Endothelial cell (in vitro differentiated cells): ENCODE measurements at places on chromosomes 5 and 9.

GRCh38 chr5:168479166-168479565 lies 7.1 kb upstream of the RARS1 start:
- no peak for DNase-seq

GRCh38 chr5:19880859-19881436 lies 107.1 kb downstream of the CDH18 start:
- no peak for DNase-seq

GRCh38 chr9:3299872-3300271 lies 225.9 kb downstream of the RFX3 start:
- no peak for DNase-seq

DNA sequence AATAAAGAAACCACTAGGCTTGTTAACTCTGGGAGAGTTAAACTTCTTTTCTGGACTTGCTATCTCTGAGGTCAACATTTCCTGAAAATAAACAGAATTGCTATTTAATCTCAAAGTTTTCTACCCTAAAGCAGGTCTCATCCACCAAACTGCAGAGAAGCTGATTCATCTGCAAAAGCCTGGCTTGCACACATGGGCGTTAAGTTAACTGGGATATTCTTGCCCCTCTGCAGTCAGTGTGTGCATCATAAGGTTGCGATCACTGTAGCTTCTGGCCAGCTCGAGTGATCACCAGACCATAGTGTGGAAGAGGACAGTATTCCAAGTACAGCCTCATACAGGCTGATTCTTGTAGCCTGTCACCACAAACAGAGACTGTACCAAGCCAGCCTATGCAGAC lies 99.2 kb downstream of the SPOCK1 start:
- DNase-seq = no peak

DNA sequence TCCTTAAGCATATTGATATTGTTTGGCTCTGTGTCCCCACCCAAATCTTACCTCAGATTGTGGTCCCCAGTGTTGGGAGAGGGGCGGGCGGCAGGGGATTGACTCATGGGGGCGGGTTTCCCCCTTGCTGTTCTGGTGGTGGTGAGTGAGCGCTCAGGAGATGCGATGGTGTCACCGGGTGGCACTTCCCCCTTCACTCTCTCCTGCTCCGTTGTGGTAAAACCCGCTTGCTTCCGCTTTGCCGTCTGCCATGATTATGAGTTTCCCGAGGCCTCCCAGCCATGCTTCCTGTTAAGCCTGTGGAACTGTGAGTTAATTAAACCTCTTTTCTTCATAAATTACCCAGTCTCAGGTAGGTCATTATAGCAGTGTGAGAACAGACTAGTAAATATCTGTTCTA lies 229.1 kb downstream of the IRX2 start:
- no peak for DNase-seq

- no peak for DNase-seq
Observed at GRCh38 chr5:16480144-16480543, 14.5 kb upstream of the ZNF622 start.

DNA sequence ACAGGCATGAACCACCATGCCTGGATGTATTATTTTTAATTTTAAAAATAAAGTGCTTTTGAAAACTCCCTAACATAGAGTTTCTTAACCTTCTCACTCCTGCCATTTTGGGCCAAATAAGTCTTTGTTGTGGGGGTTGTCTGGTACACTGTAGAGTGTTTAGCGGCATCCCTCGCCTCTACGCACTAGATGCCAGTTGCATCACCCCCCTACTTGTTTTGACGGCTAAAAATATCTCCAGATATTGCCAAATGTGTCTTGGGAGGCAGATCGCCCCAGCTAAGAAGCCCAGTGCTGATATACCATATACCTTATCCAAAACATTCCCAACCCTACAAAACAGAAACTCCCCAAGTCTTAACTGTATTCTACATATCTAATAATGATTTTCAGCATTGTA lies 54.6 kb downstream of the SCAI start:
- DNase-seq = no peak

DNA sequence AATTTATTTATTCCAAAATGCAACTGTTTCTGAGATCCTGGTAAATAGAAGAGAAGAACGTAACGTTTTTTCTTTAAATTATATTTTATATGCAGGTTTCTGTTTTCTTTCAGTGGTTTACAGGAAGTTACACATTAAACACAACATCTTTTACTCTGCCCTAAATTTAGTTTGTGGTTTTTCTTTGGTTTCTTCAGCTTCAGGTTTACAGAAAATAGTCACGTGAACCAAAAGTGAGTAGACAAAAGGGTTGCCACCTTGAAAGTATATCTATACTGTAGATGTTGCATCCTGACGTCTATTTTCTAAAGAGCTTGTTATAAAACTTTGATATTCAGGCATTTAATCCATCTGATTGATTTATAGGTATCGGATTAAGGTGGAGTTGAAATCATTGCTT lies 1236.6 kb downstream of the MAT2B start:
- no peak for DNase-seq

- no peak for DNase-seq
Observed at GRCh38 chr5:41410307-41410706, 100.1 kb downstream of the PLCXD3 start.

DNA sequence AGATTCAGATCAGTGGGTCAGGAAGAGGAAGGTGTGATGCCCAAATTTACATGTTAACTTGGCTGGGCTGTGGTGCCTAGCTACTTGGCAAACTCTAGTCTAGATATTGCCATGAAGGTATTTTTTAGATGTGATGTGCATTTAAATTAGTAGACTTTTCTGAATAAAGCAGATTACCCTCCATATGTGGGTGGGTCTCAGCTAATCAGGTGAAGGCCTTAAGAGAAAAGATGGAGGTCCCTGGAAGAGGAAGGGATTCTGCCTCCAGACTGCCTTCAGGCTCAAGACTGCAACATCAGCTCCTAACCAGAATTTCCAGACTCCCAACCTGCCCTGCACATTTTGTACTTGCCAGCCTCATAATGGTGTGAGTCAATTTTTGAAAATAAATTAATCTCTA lies 115.8 kb downstream of the CEMIP2 start:
- no peak for DNase-seq

DNA sequence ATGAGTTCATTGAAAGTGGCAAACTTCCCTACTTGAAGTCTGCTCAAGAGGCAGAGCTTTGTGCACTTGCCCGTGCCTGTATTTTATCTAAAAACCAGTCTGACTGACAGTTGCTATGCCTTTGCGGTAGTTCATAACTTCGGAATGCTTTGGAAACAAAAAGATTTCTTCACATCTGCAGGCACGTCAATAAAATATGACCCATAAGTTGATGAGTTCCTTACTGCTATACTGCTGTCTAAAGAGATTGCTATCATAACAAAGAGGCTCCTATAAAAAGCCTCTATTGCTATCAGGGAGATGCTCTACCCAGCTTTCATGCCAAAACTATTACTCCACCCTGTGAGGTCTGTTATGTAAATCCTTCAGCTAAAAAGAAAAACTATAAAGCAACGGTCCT lies 25.4 kb upstream of the RNF20 start:
- no peak for DNase-seq

- no peak for DNase-seq
Observed at GRCh38 chr5:91164424-91164823, 218.7 kb downstream of the ARRDC3 start.

DNA sequence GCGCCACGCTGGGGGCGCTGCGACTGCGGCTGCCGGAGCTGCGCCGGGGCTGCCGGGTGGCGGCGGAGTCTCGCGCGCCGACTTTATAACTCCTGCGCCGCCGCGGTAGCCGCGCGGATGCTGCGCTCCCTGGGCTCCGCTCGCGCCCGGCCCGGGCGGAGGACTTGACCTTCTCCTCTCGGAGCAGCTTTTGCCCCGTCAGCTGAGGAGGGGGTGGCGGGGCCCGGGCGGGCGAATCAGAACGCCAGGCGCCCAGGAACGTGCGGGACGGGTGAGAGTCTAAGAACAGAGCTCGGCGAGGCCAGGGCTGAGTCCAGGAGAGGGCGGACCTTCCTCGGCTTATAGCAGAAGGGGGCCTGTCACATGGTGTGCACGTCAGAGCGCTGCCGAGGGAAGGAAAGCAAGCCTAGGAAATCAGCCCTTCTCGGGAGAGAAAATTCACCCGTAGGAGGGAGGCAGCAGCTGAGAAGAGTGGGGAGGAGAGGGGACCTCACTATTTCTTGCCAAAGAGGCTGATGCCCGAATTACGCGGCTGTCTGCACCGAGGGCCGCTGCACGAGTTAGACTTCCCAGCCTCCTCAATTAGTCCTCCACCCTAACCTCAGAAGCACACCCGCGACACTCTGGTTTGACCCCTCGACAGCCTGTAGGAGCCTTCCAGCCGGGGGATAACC lies at the start of gene FOXD1:
TSS of gene FOXD1 (minus strand) at position 315 of the 674 bp plus-strand sequence. CDS start 415 bp downstream, outside the sequence.
- DNase-seq = peak; percentile 70

- no peak for DNase-seq
Observed at GRCh38 chr5:175223291-175223690, 220.7 kb downstream of the DRD1 start.

- no peak for DNase-seq
Observed at GRCh38 chr9:13190040-13190439, 89.5 kb downstream of the MPDZ start.

- DNase-seq = no peak
Observed at GRCh38 chr9:89889865-89890264, 285.1 kb downstream of the GADD45G start.

GRCh38 chr9:35060548-35061207 lies 11.7 kb downstream of the VCP start:
- DNase-seq = no peak

DNA sequence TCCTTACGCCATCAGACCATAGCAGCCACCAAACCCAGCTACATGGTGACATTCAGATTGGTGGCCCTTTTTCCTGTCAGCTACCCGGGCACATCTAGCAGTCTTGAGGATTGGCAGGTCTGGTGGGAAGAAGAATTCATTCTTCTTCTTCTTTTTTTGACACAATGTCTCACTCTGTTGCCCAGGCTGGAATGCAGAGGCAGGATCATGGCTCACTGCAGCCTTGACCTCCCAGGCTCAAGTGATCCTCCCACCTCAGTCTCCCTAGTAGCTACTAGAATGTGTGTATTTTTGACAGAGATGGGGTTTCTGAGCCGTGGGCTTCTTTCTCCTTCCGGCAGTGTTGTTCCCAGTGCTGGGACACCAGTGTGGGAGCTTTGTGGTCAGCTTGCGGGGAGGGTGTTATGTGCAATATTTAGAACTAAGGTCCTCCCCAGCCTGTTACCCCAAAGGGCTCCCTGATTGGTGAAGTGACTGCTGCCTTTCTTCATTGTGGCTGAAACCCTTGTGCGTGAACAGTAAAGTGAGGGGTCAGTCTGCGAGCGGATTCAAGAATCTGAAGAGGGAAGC lies 3.4 kb downstream of the NTMT1 start:
- no peak for DNase-seq

- DNase-seq = peak; percentile 49
Observed at GRCh38 chr9:23830929-23831730, 5.1 kb upstream of the ELAVL2 start.

GRCh38 chr9:120926397-120926928 lies at the start of gene TRAF1:
Gene TRAF1, minus strand, starts transcription at chr9:120926796. Its CDS starts 721 bp downstream, at chr9:120926075.
- no peak for DNase-seq

- DNase-seq = no peak
Observed at GRCh38 chr5:94746731-94747124, 128.3 kb downstream of the SLF1 start.

DNA sequence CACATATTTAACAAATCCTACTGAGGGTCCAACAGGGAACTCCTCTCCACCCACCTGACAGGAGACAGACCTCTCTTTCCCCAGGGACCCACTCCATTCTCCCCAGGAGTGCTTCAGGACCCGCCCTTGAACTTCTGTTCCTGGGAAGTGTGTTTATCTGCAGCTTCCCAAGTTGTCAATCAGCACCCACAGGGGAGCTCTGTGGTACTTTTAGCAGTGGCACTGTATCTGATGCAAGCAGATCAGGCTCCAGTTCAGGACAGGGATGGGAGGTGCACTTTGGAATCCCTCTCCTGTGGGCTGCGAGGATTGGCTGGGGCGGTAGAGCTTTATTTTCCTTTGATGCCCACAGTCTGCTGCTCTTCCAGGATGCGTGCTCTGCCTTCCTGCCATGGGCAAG lies 8.7 kb downstream of the GALNT10 start:
- DNase-seq = no peak

DNA sequence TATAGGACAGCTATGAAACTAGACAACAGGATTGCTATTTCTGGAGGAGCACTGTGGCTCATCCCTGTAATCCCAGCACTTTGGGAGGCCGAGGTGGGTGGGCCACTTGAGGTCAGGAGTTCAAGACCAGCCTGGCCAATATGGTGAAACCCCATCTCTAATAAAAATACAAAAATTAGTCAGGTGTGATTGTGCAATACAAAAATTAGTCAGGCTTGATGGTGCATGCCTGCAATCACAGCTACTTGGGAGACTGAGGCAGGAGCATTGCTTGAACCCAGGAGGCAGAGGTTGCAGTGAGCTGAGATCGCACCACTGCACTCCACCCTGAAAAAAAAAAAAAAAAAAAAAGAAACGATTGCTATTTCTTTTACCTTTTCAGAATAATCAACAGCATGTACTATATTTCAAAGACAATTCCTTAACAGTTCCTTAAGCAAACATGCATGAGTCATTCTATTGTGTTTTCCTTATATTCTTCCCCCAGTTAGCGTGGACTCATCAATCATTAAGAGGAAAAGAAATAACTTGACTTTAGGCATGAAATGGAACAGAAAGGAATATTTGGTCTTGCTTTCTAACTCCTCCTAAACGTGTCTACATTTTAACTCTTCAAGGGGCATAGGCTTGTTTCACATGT lies 162.6 kb downstream of the TAF11L14 start:
- no peak for DNase-seq

DNA sequence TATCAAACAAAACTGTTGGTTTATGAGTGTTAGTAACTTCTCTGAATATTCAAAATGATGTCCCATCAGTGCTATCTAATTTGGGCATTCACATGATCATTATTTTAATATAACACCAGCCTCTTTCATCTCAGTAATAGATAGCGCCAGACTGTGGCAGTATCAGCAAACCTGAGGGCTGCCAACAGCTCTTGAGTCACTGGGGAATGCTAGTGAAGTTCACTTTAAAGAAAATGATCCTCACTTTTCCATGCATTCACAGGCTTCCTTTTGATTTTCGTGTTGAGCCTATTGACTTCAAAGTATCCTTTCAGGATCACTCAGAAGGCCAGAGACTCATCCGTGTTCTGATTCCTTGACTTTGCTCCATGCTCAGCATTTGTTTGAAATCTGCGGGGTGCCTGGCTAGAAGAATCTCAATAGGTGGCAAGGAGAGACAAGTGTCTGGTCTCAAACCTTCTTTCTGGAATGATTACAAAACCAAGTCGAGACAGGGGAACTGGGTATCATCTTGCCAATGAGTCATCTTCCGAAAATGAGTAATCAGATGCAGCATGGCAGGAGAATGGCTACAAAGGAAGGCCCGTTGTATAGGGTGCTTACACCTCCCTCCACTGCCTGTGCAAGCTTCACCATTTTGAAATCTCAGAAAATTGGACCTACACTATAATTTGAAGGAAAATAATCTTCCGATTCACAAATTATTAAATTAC lies 509.1 kb downstream of the RASEF start:
- DNase-seq = no peak

GRCh38 chr5:167008705-167009104 lies 1282.7 kb upstream of the WWC1 start:
- no peak for DNase-seq

DNA sequence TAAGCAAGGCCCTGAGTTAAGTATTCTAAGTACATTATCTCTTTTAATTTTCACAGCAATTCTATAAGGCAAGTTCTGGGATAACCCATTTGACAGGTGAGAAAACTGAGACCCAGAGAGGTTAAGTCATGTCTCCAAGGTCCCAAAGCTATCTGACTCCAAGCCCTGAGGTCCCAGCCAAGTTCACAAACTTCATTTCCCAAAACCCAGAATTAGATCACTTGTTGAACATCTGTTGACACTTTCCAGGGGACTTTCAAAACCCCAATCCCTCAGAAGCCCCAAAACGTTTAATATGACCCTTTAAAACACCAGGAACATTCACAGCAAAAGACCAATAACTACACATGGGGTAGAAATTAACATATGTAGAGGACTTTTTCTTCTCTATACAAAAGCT lies 72.0 kb downstream of the SH3TC2 start:
- no peak for DNase-seq
